ENCODE measurements at places on chromosomes 5 and 9.

DNA sequence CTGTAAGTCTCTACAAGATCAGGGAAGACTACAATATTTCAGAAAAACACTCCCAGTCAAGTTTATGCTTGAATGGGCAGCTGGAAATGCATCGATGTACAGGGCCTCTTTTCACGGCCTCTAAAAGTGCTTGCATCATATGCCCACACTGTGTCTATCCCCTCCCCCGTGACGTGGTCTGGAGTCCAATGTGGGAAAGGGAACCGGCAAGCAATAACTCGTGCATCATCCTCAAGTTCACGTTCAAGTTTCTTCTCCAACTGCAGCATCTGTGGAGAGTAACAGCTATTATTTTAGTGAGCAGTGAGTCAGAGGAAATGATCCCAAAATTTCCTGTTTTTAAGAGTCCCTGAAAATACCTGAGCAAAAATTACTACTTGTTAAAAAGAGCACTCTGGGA is 22.3 kb downstream of the ATPSCKMT start:
- DNase-seq = no peak

DNA sequence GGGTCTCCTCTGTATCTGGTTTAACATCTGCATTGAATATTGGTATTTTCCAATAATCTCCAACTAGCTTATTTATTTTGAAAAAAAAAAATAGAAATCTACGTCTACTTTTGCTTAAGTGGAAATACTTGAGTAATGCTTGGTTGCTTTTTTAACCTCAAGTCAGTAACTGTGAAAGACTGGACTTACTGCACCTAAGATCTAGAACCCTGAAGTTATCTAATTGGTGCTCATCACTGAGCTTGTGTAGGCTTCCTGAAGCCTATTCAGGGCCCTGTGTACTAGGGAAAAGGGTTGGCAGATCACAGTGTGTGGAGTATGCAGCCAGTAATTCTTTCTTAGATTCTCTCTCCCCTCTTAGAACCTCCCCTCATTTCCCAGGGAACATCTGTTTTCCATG is 16.2 kb downstream of the SLC1A1 start:
- DNase-seq = no peak

GRCh38 chr9:135491764-135492163 is 8.7 kb upstream of the MRPS2 start:
- DNase-seq = no peak

GRCh38 chr9:70510157-70510770 is 95.8 kb upstream of the KLF9 start:
- no peak for DNase-seq

- DNase-seq = no peak
Observed at GRCh38 chr5:108345541-108346171, 36.2 kb downstream of the FBXL17 start.

DNA sequence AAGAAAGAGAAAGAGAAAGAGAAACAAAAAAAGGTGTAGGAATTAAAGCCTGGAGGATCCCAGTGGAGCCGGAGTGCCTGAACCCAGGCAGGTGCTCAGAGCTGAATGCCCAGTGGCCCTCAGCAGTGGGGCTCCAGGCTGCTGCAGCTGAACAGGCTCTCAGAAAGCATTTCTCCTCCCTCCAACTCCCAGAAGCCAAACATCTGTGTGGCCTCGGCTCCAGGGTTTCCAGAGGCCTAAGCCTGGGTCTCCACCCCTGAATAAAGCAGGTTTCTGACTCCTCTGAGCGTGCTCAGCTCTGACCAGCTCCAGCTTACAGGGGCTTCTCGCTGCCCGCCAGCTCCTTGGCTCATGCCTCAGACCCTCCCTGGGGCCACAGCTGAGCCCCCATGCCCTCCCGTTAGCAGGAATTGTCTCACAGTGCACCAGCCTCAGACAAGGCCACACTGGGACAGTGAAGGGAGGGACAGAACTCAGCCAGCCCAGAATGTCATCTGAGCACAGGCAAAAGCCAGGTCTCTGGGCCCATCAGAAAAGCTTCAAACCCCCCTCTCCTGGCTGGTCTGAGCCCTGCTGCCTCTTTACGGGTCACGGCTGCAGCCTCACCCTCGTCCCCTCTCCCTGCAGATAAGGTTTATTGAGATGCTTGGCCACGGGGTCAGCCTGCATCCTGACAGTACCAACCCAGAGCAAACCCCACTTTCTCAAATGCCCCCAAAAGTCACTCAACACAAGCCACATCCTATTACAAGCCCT is 114.4 kb upstream of the PPP1R26 start:
- DNase-seq = no peak
